ENCODE measurements at places on chromosomes 3 and 15.

DNA sequence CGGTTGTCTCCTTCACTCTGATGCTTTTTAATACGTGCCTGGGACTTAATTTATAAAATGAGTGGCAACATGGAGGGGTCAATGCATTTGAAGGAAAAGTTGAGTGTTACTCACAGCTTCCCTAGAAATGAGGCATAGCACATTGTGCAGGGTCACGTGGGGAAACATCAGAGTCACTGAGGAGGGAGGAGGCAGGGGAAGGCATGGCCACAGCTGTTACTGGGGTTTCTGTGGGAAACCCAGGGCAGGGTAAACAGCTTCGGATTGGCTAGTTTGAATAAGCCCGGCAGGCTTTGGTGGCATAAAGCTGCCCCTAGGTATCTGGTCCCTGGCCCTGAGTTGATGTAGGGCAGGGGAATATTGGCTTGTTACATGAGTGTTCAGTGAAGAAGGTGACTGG is 98.9 kb upstream of the ST8SIA2 start:
- DNase-seq, result no peak

GRCh38 chr3:172707967-172708366 is 2.9 kb downstream of the NCEH1 start:
- DNase-seq, result no peak

GRCh38 chr3:135020181-135020580 is 225.1 kb downstream of the EPHB1 start:
- peak; percentile 39 for DNase-seq

DNA sequence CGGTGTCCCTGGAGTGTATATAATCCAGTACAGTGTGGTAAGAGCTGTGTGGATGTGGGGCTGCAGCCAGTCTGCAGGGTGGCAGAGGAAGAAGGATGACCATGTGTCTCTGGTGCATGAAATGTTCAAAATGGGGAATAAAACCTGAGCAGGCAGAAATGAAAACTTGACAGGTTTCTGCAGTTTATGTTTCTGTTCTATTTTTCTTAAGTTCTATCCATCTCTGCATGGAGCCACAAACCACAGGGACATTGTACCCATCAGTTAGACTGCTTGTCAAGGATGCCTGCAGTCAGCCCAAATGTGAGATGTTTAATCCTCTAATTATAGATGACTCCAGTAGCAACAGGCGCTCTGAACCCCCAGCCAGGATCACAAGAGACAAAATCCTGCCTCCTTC is 216.7 kb downstream of the IL20RB start:
- DNase-seq, result peak; percentile 34

DNA sequence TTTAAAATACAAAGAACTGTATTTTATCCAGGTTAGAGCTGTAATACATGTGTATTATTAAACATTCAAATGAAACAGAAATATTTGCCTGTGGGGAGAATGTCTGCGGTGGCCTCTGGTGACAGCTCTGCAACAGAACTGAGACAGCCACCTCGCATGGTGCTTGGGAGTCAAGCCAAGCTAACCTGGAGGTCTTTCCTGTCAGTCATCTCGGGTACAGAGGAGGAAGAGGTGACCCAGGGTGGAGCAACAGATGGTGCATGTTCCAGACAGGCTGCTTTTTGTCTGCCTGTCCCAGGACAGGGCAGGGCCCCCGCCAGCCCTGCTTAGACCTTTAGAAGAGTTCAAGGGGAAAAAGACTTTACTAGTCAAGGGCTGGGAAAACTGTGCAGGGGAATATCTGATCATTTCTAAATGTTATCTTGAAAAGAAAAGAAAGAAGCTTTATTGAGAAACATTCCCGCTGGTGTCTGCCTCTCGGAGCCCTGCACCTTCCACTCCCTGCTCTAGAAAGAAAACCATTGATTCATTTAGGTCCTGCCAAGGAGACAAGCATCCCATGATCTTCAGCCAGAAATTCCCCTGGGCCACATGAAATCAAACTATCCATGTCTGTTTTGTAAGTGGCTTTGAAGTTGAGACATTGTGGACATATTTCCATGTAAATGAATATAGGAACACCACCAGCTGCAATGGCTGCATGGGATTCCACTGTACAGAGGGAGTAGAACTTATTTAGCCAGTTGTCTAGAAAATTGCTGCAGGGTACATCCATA is 5.5 kb upstream of the NR2E3 start:
- no peak for DNase-seq

DNA sequence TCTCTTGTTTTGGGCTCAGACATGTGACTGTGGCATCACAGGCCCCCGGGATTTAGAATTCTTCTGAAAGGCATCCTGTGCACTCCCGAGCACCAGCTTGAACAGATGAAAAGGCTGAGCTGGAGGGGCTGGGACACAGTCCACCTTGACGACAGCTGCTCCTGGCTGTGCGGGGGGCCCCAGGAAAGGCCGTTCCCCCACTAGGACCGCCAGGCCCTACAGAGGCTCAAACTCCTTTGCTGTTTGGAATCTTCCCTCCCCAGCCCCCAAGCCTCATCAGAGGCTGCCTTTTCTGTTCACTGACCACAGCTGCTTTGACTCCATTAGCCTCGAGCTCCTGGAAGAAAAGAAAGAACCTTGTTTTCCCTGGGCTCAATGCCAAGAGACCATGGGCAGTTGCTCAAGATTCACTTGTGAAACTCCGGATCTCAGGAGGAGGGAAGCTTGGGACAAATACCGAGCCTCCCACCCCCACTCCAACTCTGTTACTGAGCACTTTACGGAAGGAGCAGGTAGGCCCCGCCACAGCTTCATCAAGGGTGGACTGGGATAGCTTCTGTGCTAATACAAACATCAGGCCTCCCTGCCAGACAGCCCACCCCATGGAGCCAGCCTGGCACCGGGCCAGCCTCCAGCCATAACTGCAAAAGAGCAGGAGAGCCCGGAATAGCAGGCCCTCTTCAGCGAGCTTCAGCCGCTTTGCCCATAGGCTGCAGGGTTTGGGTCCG is 15.7 kb downstream of the CIDEC start:
- DNase-seq, result no peak

GRCh38 chr3:40850861-40851260 is 326.1 kb downstream of the ZNF621 start:
- no peak for DNase-seq

- no peak for DNase-seq
Observed at GRCh38 chr15:42375252-42375651, 16.0 kb downstream of the CAPN3 start.
